ENCODE measurements at places on chromosomes 3 and 15. TPM values are rescaled to one million over a fixed set of nuclear protein-coding genes. Genes with fewer than 3 reads are reported as not detected.

The PSTPIP1 gene
- total RNA-seq: 137 TPM

The CHRM5 gene
- not detected for total RNA-seq

The DHFR2 gene
- 6.3 TPM for total RNA-seq

The GFM1 gene
- total RNA-seq: 88.5 TPM

The KIF7 gene
- total RNA-seq: 3.4 TPM

The CYP1A1 gene
- 1.0 TPM for total RNA-seq

The ZIC1 gene
- not detected for total RNA-seq

The ADCY5 gene
- total RNA-seq: not detected

Data from activated CD8-positive, alpha-beta memory T cell treated with anti-CD3 and anti-CD28 coated beads for 36 hours (primary cell).